ENCODE measurements at places on chromosomes 11 and 22.

- DNase-seq = peak; percentile 72
Observed at GRCh38 chr11:60917267-60917666, 3.3 kb downstream of the TMEM109 start.

DNA sequence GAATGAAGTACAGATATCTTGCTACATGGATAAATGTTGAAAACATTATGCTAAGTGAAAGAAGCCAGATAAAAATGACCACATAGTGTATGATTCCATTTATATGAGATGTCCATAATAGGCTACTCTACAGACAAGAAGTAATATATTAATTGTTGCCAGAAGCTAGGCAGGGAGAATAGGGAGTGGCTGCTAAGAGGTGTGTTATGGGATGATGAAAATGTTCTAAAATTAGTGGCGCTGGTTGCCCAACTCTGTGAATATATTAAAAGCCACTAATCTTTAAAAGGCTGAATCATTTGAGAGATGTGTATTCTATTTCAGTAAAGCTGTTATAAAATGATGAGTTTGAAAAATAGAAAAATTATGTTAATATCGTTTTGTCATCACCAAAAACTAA lies 144.4 kb downstream of the NCAM1 start:
- peak; percentile 27 for DNase-seq

DNA sequence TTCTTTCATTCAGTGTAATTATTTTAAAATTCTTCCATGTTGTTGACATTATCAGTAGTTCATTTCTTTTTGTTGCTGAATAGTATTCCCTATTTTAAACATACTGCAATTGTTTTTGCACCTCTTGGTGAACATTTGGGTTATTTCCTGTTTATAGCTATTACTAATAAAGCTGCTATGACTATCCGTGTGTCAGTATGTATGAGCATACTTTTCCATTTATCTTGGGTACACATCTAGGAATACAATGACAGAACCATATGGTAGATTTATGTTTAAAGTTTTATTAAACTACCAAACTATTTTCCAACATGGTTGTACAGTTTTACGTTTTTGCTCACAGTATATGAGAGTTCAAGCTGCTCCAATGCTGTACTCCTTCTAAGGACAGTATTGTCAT lies 22.0 kb upstream of the FIBIN start:
- DNase-seq = no peak

- DNase-seq = peak; percentile 44
Observed at GRCh38 chr11:86360775-86361395, 13.8 kb upstream of the CCDC81 start.

- no peak for DNase-seq
Observed at GRCh38 chr11:33598426-33599069, 102.1 kb downstream of the C11orf91 start.

All from MCF 10A (cell line).